Activated T-cell treated with anti-CD3 and anti-CD28 coated beads, Interleukin-2, amount 50 U/mL, for 24 hours (primary cell): ENCODE measurements at places on chromosomes 3 and 15.

GRCh38 chr15:85540085-85540797, 159.8 kb downstream of the AKAP13 start:
- no peak overlapping the region for H3K4me3 ChIP-seq
- peaks cover 42% of the 10 kb centered on the region for H3K36me3 ChIP-seq
- no peak for DNase-seq
- H3K27me3 ChIP-seq = no peaks in the 10 kb centered on the region

- H3K27me3 ChIP-seq = no peaks in the 10 kb centered on the region
- no peaks in the 10 kb centered on the region for H3K4me1 ChIP-seq
- H3K36me3 ChIP-seq = no peaks in the 10 kb centered on the region
Measured at GRCh38 chr3:69313251-69313650, 72.6 kb downstream of the FRMD4B start.

- peaks cover 2% of the 10 kb centered on the region for H3K36me3 ChIP-seq
- H3K27me3 ChIP-seq = peaks cover 7% of the 10 kb centered on the region
- H3K27ac ChIP-seq = peak overlapping the region; percentile 8
- no peak overlapping the region for H3K4me3 ChIP-seq
Measured at GRCh38 chr15:33008284-33008995, 186.1 kb downstream of the FMN1 start.

- DNase-seq = no peak
- H3K27ac ChIP-seq = no peak overlapping the region
- H3K4me3 ChIP-seq = no peak overlapping the region
- no peaks in the 10 kb centered on the region for H3K36me3 ChIP-seq
- H3K27me3 ChIP-seq = no peaks in the 10 kb centered on the region
Measured at GRCh38 chr3:39121621-39122020, 14.1 kb downstream of the TTC21A start.

DNA sequence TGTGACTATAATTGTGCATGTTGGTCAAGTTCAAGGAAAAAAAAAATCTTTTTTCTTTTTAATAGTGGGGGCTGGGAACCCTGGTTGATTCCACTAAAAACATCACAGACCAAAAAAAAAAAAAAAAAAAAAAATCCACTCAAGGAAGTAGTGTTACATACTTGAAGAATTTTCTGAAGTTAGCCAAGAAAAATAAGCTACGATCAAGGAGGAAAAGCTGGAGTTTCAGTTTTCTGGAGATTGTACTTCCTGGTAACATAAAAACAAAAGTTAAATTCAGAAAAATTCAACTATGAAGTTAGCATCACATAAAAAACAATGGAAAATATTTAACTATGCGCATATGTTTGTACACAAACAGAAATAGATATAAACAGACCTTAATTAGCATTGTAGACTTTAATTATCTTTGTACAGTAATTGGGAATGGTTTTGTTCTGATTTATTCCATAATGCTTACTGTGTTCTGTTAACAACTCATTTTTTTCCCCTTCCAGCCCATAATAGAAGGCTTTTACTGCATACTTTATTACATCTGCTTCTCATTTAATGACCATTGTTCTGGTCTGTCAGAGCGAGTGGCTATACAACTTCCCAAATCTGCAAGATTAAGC, 194.3 kb downstream of the RORA start:
- no peak overlapping the region for H3K27ac ChIP-seq
- peaks cover 29% of the 10 kb centered on the region for H3K27me3 ChIP-seq
- no peaks in the 10 kb centered on the region for H3K4me1 ChIP-seq
- no peak for DNase-seq
- no peak overlapping the region for H3K4me3 ChIP-seq
